Activated CD4-positive, alpha-beta T cell treated with anti-CD3 and anti-CD28 coated beads, Interleukin-2, amount 10 ng/mL, durations not matched to agents 24 days and 14 days (primary cell): ENCODE measurements at places on chromosomes 12 and 14.

DNA sequence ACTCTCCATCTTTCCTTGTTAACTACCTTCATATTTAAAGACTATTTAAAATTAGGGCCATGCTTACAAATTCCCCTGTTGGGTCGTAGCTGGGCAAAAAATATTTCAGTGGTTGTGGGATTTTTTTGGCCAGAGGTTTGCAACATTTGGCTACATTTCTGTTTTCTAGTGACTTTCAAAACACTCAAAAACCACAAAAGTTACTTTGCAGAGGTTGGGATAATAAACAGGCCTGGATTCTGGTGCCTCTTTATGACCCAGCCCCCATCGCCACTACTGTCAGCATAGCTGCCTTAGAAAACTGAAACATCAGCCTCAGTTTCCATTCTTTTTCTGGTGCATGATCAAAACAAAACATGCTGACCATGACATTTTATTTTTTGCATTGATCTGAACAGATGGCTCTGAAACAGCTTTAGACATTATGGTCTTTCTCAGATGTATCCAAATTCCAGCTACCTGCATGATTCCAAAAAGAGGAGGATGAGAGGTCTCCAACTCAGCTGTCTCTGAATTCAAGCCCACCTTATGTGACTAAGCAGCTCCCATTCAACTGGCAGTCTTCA lies 5.2 kb downstream of the DPF3 start:
- no peak for DNase-seq

- no peak for DNase-seq
Measured at GRCh38 chr12:60266381-60266852, 670.6 kb downstream of the SLC16A7 start.

GRCh38 chr12:26514364-26514763 lies 318.6 kb downstream of the ITPR2 start:
- no peak for DNase-seq

GRCh38 chr12:119005085-119005484 lies 23.7 kb downstream of the SRRM4 start:
- no peak for DNase-seq

- no peak for DNase-seq
Measured at GRCh38 chr14:102862154-102862773, 60.2 kb upstream of the AMN start.

- no peak for DNase-seq
Measured at GRCh38 chr14:67541448-67542387, 8.6 kb downstream of the PLEKHH1 start.

GRCh38 chr14:103563844-103564505 lies 1.2 kb downstream of the COA8 start:
- no peak for DNase-seq

DNA sequence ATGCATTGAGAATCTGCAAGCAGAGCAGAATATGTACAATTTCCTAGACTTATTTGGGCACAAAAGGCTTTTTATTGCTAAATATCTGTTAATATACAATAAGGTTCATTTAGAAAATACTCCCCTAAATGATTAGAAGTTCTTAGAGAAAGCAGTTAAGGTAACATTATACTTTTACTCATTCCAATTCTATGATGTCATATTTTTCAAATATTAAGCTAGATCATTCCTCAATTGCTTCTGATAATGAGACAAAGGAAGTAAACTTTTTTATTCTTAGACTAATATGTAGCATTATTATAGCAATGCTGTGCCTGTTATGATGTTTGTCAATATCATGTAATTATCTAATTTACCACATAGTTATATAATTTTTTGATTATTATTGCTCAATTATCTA lies 447.0 kb downstream of the SLC16A7 start:
- DNase-seq, result no peak

DNA sequence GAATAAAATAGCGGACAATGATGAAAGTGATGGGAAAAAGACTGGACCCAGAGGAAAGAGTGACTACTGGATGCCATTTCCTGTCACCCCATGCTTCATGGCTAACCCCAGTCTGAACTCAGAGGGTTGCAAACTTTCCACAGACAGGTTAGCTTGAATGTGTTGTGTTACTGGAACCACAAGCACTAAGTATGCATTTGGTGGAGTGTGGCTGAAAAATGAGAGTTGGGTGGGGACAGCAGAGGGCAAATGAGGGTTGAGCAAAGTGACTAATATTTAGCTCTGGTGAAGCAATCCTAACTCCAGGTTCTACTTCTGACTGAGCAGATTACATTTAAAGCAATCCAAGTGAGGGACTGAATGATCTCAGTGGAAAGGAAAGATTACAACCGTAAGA lies 1.6 kb downstream of the SLC16A7 start:
- DNase-seq, result peak; percentile 88

DNA sequence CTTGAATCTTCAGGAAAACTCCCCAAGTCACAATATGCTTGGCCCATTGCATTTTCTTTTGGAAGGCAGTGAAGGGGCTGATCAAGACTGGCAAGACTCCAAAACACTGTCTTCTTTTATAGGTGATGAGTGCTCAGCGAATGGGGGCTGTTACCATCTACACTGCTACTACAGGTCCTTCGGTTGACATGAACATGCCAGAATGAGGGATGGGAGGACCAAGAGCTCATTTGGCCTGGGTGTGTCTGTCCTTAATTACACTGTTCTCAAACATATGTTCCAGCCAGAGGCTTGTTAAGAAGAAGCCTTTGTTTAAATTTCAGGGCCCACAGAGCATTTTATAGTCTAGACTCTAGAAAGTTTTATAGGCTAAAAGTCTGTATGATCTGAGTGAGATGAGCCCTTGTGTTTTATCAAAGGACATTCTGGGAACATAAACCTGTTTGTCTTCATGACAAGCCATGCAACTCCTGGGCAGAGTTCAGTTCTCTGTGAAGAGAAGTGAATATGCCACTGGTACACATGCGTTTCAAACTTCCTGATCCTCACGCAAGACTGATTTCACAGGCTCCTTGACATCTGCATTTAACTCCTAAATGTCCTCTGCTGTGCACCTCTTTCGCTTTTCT lies 4.7 kb upstream of the FAM234B start:
- no peak for DNase-seq

DNA sequence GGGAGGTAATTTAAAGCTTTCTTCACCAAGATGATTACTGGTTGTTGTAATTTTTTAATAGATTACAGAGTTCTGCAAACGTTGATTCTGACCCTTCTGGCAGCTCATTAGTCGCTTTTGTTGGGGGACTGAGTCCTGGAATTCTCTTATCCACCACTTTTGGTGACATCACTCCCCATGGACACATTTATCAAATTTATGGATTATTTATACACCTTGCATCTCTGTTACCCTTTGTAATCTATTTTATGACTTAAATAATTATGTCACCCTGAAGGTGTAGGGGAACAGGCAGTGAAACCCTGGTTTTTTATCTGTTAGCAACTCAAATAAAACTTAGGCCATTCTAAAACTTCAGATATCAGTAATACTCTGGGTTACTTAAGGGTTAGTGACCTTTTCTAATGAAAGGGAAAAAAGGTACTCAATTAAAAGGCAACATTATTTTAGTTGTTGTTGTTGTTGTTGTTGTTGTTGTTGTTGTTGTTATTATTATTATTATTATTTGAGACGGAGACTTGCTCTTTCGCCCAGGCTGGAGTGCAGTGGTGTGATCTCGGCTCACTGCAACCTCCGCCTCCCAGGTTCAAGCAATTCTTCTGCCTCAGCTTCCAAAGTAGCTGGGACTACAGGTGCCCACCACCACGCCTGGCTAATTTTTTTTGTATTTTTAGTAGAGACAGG lies 58.9 kb upstream of the RNU6-7 start:
- no peak for DNase-seq

GRCh38 chr14:35416108-35416750 lies 11.7 kb upstream of the NFKBIA start:
- peak; percentile 90 for DNase-seq

DNA sequence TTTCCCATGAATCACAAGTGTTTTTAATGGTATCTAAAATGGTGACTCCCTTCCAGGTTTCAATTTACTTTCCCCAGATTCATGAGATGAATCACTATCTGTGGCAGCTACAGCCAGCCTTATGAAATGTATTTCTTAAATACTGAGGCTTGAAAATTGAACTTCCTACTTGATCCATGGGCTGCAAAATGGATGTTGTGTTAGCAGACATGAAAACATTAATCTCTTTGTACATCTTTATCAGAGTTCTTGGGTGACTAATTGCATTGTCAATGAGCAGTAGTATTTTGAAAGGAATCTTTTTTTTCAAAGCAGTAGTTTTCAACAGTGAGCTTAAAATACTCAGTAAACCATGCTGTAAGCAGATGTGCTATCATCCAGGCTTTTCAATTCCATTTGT lies 250.8 kb downstream of the SLC6A15 start:
- no peak for DNase-seq

DNA sequence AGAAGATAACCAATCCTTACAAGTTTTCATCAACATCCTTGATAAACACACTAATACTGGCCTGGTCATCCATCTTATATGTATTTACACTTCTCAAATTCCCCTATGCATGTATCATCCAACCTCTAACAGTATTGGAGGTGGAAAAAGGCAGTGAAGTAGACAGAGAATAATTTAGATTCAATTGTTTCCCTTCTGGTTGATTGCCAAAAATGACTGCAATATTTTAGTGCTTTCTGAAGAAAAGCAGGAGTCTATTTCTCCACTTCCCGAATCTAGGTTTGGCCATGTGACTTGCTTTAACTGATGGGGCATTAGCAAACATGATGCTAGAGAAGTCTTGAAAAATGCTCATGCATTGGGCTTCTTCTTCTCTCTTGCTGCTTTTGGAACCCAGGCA lies 78.3 kb upstream of the METAP2 start:
- no peak for DNase-seq

DNA sequence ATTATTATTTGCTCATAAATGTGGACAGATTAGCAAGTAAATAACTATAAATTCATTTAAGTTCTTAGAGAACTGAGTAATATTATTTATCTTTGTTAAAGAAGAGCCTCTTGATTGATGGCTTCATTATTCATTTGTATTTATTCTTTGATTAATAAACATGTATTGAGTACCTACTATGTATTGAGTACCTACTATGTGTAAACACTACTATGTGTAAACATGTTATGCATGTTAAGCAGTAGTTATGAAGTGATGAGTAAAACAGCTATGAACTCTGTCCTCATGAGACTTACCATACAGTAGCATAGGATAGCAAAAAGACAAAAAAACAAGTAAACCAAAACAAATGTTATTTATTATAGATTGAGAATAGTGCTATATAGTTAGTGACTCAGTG lies 61.9 kb downstream of the MNAT1 start:
- no peak for DNase-seq

GRCh38 chr14:99177886-99178835 lies 93.8 kb downstream of the BCL11B start:
- no peak for DNase-seq

- no peak for DNase-seq
Measured at GRCh38 chr12:30754383-30754749, 385 bp downstream of the CAPRIN2 start.

DNA sequence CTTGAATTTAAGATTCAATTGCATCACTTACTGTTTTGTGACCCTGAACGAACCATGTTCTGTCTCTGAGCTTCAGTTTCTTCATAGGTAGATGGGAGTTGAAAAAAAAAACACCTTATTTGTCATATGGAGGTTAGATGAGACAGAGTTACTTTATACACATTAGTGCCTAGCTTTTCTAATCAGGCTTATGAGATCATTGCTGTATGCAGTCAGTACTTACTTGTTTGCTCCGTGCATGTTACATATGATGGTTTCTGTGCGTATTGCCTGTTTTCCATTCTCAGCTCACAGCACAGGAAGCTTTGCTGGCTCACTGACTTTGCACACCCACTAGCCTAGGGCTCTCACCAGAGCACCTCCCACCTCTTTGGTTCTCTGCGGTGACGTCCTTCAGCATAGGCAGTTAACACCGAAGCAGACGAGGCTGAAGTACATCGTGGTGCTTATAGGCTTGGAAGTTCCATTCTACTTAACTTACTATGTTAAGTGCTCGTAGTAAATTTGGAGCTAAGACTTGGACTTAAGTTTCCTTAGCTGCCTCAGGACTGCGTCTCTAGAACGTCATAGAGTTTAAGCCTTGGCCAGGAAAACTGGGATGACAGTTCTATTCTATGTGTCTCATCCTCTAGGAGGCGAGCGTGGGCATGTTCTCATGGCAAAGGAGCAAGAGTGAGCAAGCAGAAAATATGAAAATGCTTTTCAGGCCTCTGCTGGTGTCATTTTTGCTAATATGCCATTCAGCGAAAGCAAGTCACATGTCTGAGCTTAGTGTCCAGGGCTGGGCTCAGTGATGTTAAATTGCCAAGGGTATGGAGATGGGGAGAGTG lies 57.3 kb downstream of the NRXN3 start:
- no peak for DNase-seq

DNA sequence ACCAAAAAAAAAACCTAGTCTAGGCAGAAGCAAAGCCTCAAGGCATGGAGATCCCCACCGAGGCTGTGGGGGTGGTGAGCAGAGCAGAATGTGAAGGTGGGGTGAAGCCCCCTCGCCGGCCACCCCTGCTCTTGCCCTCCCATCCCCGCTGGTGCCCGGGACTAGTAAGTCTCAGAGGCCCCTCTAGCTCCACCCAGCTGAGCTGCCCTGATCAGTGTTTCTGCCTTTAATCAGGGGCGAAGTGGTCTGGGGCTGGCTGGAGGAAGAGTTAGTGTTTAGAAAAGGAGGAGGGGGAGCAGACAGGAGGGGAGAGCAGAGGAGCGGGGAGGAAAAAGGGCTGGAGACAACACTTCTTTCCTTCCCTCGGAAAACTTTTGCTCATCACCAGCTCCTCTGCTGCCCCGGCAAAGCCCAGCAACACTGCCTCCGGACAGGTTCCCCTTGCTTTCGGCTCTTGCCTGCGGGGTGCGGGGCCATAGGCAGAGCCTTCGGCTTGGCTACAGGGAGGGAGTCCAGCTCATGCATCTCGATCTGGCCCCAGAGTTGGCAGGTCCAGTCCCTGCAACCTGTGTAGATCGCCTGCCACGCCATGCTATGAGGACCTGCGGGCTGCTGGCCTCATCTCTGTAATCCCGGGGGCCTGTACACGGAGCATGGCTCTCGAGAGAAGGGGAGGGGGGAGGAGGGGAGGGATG lies 3.4 kb upstream of the DLK1 start:
- no peak for DNase-seq

DNA sequence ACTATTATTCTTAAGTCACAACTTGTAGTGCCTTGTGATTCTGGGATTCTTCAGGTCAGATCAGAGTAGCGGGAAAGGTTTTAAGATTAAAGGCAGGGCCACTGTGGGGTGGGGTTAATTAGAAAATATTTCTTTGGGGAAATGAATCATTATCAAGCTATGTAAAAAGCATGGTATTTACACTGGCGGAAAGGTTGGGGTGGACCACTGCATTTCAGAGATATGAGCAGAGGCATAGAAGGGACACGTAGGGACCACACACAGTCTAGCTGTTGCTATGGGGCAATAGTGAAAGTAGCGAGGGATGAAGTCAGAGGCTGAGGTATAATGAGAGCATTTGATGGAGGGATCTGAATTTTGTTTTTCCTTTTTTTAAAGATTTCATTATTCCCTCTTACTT lies 31.7 kb upstream of the KCNH3 start:
- DNase-seq, result no peak

DNA sequence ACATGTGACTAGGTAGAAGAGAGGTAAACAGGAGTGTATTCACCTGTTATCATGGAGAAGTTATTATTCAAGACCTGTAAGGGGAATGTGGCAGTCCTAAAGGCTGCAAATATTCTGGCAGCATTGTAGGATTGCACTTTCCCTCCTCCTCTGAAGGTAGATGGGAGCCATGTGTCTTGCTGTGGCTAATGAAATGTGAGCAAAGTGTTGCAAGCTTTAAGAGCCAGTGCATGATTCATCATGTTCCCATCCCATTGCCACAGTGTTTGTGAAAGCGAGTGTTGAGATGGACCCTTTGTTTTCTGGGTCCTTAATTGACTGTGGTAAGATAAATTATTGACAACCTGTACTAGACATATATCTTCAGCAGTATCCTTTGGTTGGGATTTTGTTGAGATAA lies 128.7 kb downstream of the RGS6 start:
- no peak for DNase-seq
